Iris pigment epithelial cell (primary cell): ENCODE measurements at places on chromosomes 12 and 14.

DNA sequence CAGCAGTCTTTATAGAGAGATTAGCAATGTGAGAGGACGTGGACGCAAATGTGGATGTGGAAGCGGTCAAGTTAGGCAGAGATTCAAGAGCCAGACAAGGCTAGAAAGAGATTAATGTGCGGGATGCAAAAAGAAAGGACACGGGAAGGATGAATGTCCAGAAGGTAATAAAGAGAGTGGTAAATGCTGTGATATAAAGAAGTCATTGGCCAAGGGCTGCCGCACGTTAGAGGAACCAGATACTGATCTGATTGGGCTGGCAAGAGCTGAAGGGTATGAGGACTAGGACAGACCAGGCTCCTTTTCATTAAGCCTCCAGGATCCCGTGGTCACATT, 59.5 kb downstream of the DHRS2 start:
- no peak for DNase-seq

DNA sequence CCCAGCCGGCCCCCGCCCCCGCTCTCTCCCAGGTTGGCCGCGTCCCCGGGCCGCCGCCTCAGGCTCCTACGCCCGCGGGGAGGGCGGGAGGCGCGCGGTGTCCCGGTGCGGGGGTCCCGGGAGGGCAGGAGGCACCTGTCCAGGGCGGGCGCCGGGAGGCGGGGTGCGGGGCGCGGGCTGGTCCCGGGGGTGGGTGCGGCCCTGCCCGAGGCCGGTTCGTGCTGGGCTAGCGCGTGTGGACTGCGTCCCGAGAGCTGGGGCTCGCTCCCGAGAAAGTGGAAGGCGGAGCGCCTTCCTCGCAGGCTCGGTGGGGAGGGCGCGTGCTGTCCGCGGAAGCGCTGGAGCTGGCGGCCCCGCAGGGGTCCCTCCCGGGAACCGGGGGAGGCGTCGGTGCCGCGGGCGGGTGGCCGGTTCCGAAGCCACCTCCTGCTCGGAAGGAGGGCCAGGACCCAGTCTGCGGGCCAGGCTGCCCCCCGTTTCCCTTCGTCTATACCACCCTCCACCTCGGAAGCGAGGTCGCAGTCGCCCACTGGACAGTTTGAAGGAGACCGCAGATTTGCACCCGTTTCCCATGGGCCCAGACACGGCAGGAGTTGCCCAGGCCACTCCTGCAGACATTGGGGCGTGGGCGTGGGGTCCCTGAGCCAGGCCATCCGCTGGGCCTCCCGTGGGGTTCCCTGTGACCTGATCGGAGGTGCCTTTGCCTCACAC, 636 bp downstream of the ZFYVE21 start:
- DNase-seq: peak; percentile 34

DNA sequence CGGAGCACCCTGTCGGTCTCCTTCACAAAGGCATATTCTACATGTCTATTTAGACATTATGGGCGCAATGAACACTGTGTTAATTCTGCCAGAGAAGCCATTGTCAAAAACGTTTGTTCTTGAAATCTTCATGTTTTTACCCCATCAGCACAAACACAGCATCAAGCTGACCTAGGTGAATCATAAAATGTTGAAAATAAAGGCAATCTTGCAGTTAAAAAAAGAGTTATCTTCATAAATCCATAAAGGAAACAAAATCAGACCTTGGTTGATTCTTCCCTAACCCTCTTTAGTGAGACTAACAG, 154.9 kb downstream of the DIO2 start:
- DNase-seq: no peak

- no peak for DNase-seq
Measured at GRCh38 chr14:68921666-68922065, 57.4 kb downstream of the ACTN1 start.

- peak; percentile 87 for DNase-seq
Measured at GRCh38 chr12:115404761-115405470, 720.9 kb upstream of the TBX3 start.

DNA sequence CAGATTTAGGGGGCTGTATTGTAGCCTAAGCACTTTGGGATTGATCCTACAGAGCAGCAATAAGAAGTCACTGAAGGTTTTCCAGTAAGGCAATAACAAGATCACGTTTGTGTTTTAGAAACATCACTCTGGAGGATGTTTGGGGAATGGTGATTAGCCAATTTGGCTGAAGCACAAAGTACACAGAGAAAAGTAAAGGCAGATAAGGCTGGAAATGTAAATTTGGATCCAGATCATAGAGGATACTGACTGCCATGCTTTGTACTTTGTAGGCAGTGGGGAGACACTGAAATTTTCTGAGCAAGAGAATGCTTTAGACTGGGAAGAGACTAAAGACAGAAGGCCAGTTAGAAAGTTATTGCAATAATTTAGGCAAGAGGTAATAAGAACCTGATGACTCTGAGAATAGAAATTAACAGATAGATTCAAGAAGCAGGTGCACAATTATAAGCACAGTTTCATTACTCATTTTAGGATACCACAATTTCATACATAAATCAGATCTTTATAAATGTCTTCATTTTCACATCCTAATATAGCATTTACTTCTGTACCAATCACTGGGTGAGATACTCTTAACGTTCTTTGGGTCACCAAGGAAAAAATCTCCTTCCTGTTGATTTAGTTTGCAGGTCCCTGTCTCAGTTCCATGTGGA, 314.5 kb upstream of the GARIN6 start:
- DNase-seq: no peak

GRCh38 chr12:114269153-114269552, 136.8 kb downstream of the TBX5 start:
- no peak for DNase-seq

- DNase-seq: no peak
Measured at GRCh38 chr12:3728686-3729085, 24.2 kb downstream of the CRACR2A start.

DNA sequence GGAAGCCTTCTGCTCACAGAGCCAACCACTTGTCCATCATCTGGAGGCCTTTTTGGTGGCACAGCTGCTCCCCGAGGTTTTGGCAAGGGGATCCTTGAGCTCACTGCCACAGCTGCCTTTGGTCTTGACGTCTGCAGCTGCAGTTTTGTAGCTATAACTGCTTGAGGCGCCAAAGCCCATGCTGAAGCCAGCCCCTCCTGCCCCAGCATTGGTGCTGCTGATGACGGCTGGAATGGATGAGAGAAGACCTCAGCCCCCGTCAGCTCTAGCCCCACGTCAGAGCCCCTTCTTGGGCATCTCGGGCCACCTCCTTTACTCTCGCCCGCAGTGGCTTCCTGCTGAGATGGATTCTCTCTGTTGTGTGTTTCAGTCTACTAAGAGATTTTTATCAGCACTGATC, 12.3 kb upstream of the KRT74 start:
- DNase-seq: no peak

DNA sequence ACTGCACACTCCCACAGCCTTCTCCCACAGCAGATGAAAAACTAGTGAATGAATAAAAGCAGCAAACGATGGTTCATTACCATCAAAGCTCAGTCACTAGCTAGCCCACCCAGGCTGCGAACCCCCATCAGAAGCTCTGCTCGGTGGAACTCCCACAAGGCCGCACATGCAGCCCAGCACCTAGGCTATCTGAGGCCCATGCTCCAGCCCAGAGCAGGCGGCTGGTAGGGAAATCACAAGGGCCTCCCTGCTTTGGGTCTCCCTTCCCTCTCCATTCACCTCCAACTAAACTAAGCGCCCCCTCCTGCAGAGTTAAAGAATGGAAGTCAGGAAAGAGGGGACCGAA, 69.0 kb downstream of the ITPK1 start:
- no peak for DNase-seq

- no peak for DNase-seq
Measured at GRCh38 chr14:50117456-50117855, 1.1 kb upstream of the VCPKMT start.

- DNase-seq: peak; percentile 36
Measured at GRCh38 chr12:118055144-118055557, 5.8 kb downstream of the WSB2 start.

GRCh38 chr14:75371297-75371696, 56.5 kb upstream of the JDP2 start:
- no peak for DNase-seq
